Fibroblast of upper back skin (primary cell): ENCODE measurements at places on chromosomes 2 and 18.
A peak's percentile ranks its signal among the peaks of the same experiment; 100 is the strongest.

GRCh38 chr2:51329512-51329911 lies 297.6 kb upstream of the NRXN1 start:
- DNase-seq = no peak

- no peak for DNase-seq
These were observed 44.3 kb downstream of the EDAR start for GRCh38 chr2:108944601-108945331.

- no peak for DNase-seq
These were observed 1964.3 kb downstream of the SUCLG1 start for GRCh38 chr2:82494739-82495138.

DNA sequence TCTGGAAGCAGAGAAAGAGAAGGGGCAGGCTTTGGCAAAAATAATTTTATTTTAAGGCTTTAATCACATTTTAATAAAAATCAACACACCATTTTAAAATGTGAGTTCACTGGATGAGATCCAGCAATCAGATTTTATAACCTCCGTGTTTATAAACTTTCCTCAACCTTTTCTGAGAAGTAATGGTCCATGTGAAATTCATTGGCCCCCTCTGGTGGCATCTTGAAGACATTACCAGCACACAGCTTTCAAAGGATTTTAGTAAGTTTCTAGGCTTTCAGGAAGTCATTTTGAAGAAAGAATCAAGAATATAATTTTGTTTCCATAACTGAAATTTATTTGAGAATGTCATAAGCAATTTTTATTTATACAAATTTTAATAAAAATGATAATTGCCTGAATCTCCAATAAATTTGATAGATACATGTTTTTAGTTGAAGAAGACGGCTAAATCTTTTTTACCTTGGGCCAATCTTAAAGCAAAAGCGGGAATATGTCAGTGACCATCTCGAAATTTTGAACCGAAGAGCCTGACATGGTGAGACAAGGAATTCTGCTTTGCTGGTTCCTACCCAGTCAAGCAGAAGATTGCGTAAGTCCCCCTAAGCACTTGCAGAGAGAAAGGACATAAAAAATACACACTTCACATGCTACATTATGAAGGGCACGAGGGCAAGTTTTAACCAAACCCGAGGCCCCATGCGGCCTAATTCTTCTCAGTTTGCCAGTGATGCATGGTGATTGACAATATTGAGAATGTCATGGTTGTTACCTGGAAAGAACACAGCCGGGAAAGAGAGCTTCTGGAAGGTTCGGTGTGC lies 128.4 kb upstream of the CBLN2 start:
- peak; percentile 13 for DNase-seq

GRCh38 chr2:82795446-82795845 lies 1663.6 kb downstream of the SUCLG1 start:
- DNase-seq = peak; percentile 80

GRCh38 chr2:170929686-170930050 lies 615 bp downstream of the GORASP2 start:
- peak; percentile 8 for DNase-seq

GRCh38 chr2:238418196-238418998 lies 8.3 kb upstream of the ASB1 start:
- no peak for DNase-seq
